Activated CD8-positive, alpha-beta T cell treated with anti-CD3 and anti-CD28 coated beads, Interleukin-2, amount 10 ng/mL, durations not matched to agents 7 days and 5 days (primary cell): ENCODE measurements at places on chromosomes 13 and 19. TPM values are rescaled to one million over a fixed set of nuclear protein-coding genes. Genes with fewer than 3 reads are reported as not detected.

- no peak overlapping the region for H3K4me3 ChIP-seq
- H3K27ac ChIP-seq: no peak overlapping the region
- H3K4me1 ChIP-seq: no peaks in the 10 kb centered on the region
- no peak for DNase-seq
- no peaks in the 10 kb centered on the region for H3K36me3 ChIP-seq
- H3K27me3 ChIP-seq: no peaks in the 10 kb centered on the region
These were observed 212.8 kb upstream of the KLF12 start for GRCh38 chr13:74346960-74347359.

Gene ZNF491
- total RNA-seq: 2.1 TPM

Gene FOXO1
- 24.0 TPM for total RNA-seq

- H3K36me3 ChIP-seq: peaks cover 24% of the 10 kb centered on the region
- H3K27me3 ChIP-seq: no peaks in the 10 kb centered on the region
- no peak for DNase-seq
- no peaks in the 10 kb centered on the region for H3K4me1 ChIP-seq
- H3K27ac ChIP-seq: no peak overlapping the region
- no peak overlapping the region for H3K4me3 ChIP-seq
These were observed 82.3 kb downstream of the TDRD3 start for GRCh38 chr13:60479273-60479672.

DNA sequence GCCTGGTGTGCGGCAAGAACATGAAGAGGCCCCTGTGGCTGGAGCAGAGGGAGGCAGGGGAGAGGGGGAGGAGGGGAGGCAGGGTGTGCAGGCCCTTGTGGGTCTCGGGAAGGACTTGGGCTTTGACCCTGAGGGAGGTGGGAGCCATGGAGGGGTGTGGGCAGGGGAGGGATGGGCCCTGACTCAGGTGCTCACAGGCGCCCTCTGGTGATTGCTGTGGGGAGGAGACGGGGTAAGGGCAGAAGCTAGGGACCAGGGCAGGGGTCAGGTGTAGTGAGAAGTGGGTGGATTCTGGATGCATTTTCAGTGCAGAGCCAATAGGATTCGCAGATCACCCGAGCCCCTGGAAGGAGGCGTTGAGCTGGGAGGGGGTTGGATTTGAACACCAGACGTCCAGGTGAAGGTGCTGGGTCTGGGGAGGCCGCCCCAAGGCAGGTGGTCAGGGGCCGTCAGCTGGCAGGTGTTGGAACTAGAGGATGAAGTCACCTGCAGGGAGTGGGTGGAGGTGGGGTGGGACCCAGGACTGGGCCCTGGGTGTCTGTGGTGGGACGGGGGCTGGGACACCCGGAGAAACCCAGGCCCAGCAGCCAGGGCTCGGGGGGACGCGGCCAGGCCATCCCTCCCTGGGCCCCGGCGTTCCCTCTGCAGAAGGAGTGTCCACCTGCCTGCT, 185.4 kb downstream of the KDM4B start:
- no peaks in the 10 kb centered on the region for H3K27me3 ChIP-seq
- H3K27ac ChIP-seq: no peak overlapping the region
- no peak overlapping the region for H3K4me3 ChIP-seq
- H3K4me1 ChIP-seq: no peaks in the 10 kb centered on the region
- peaks cover 7% of the 10 kb centered on the region for H3K36me3 ChIP-seq

Gene TNFRSF19
- not detected for total RNA-seq

GRCh38 chr13:85521657-85522056, 277.6 kb downstream of the SLITRK6 start:
- no peak overlapping the region for H3K4me3 ChIP-seq
- no peak for DNase-seq
- no peaks in the 10 kb centered on the region for H3K36me3 ChIP-seq
- no peak overlapping the region for H3K27ac ChIP-seq
- no peaks in the 10 kb centered on the region for H3K27me3 ChIP-seq

Gene GRIK5
- total RNA-seq: 0.37 TPM

Gene RFPL4AL1
- not detected for total RNA-seq

Gene ZNF345
- total RNA-seq: 4.9 TPM

- no peaks in the 10 kb centered on the region for H3K27me3 ChIP-seq
- peaks cover 58% of the 10 kb centered on the region for H3K4me1 ChIP-seq
- peak overlapping the region; percentile 82 for H3K27ac ChIP-seq
- peak overlapping the region; percentile 87 for H3K4me3 ChIP-seq
- H3K36me3 ChIP-seq: peaks cover 40% of the 10 kb centered on the region
These were observed 1.2 kb downstream of the VASP start for GRCh38 chr19:45508417-45508860.

GRCh38 chr19:51410950-51411748, 6.3 kb downstream of the SIGLEC10 start:
- DNase-seq: no peak
- H3K4me3 ChIP-seq: no peak overlapping the region
- H3K4me1 ChIP-seq: peaks cover 8% of the 10 kb centered on the region
- no peak overlapping the region for H3K27ac ChIP-seq

DNA sequence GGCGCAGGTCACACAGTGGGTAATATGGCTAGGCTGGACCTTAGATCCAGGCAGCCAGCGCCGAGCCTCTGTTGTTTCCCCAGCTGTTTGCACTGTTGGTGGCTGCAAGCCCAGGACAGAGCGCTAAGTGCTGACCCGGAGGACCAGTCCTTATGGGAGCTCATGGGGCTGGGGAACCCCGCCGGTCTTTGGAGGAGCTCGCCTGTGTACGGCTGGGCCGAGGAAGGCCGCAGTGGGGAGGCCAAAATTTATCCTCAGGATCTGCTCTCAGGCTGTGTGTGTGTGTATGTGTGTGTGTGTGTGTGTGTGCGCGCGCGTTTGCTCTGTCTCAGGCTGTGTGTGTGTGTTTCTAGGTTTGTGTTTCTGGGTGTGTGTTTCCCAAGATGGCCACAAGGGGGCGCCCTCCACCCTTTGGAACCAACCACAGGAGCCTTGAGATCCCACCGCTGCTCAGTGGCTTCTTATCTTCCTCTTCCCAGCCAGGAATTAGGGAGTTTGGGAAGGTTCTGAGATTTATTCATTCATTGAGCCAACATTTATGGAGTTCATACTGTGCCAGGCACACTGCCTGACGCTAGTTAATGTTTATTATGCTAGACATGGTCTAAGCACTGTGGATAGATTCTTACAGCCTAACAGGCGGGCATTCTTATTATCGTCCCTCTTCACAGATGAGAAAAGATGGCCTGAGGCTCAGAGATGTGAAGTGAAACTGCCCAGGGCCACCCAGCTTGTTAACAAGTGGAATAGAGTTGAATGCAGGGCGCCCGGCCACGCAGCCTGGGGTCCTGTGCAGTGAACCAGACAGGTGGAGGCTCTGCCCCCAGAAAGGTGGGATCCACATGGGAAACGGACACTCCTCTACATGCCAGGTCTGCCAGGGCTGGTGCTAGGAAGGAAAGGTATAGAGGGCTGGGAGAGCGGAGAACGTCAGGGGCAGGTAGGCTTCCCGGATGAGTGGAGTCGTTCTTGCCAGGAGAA, 13.0 kb downstream of the PGLYRP1 start:
- DNase-seq: peak; percentile 76
- H3K4me1 ChIP-seq: peaks cover 6% of the 10 kb centered on the region
- H3K36me3 ChIP-seq: peaks cover 13% of the 10 kb centered on the region
- no peak overlapping the region for H3K27ac ChIP-seq
- H3K27me3 ChIP-seq: peaks cover 5% of the 10 kb centered on the region

Gene FXYD3
- not detected for total RNA-seq

- no peaks in the 10 kb centered on the region for H3K4me1 ChIP-seq
- H3K27me3 ChIP-seq: no peaks in the 10 kb centered on the region
- H3K4me3 ChIP-seq: no peak overlapping the region
- no peak for DNase-seq
- peaks cover 10% of the 10 kb centered on the region for H3K36me3 ChIP-seq
These were observed 32.2 kb downstream of the CKM start for GRCh38 chr19:45290381-45290931.

- no peak for DNase-seq
- no peaks in the 10 kb centered on the region for H3K27me3 ChIP-seq
- no peaks in the 10 kb centered on the region for H3K4me1 ChIP-seq
These were observed 21.3 kb upstream of the VSTM2B start for GRCh38 chr19:29504454-29504853.

Gene FTL
- 1,027 TPM for total RNA-seq

GRCh38 chr13:92609376-92609775, 617.2 kb upstream of the GPC6 start:
- H3K36me3 ChIP-seq: no peaks in the 10 kb centered on the region
- no peaks in the 10 kb centered on the region for H3K27me3 ChIP-seq
- H3K4me1 ChIP-seq: no peaks in the 10 kb centered on the region
- H3K27ac ChIP-seq: no peak overlapping the region
- DNase-seq: no peak

Gene PROZ
- total RNA-seq: not detected

Gene EXOC3L2
- total RNA-seq: not detected

- no peaks in the 10 kb centered on the region for H3K27me3 ChIP-seq
- H3K27ac ChIP-seq: no peak overlapping the region
- no peaks in the 10 kb centered on the region for H3K36me3 ChIP-seq
- no peak for DNase-seq
- no peaks in the 10 kb centered on the region for H3K4me1 ChIP-seq
These were observed 1290.9 kb upstream of the ATXN8OS start for GRCh38 chr13:68816715-68817114.

GRCh38 chr13:74443631-74444030, 309.4 kb upstream of the KLF12 start:
- no peaks in the 10 kb centered on the region for H3K27me3 ChIP-seq
- H3K27ac ChIP-seq: no peak overlapping the region
- H3K36me3 ChIP-seq: no peaks in the 10 kb centered on the region
- H3K4me1 ChIP-seq: no peaks in the 10 kb centered on the region
- no peak for DNase-seq

Gene ZNF85
- total RNA-seq: 24.7 TPM

DNA sequence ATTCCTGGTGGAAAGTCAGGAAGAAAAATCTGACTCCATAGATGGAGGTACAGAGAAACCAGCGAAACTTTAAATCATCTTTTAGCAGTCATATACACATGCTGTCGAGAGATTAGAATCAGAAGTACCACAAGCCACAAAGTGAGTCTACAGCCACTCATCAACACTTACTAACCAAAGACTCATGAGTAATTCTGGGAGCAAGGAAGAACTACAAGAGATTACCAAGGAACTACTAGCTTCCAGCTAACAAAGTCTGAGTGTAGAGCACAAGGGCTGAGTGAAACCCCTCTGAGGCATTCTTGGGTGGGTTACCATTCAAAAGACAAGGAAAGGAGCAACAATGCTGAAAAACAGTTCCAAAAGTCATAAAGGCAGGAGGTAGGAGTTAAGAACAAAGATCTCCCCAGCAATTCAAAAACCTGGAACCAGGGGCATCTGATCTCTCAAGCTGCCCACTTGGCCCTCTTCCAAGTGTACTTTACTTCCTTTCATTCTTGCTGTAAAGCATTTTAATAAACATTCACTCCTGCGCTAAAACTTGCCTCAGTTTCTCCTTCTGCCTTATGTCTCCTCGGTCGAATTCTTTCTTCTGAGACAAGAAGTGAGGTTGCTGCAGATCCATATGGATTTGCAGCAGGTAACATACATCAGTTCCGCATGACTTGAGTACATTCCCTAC, 13.0 kb downstream of the RBM26 start:
- H3K4me3 ChIP-seq: peak overlapping the region; percentile 48
- peak overlapping the region; percentile 71 for H3K27ac ChIP-seq
- peaks cover 51% of the 10 kb centered on the region for H3K4me1 ChIP-seq
- peak; percentile 58 for DNase-seq

GRCh38 chr19:39352381-39353255, 10.4 kb downstream of the SAMD4B start:
- H3K27ac ChIP-seq: peak overlapping the region; percentile 13
- H3K27me3 ChIP-seq: no peaks in the 10 kb centered on the region
- DNase-seq: no peak
- H3K4me3 ChIP-seq: no peak overlapping the region

DNA sequence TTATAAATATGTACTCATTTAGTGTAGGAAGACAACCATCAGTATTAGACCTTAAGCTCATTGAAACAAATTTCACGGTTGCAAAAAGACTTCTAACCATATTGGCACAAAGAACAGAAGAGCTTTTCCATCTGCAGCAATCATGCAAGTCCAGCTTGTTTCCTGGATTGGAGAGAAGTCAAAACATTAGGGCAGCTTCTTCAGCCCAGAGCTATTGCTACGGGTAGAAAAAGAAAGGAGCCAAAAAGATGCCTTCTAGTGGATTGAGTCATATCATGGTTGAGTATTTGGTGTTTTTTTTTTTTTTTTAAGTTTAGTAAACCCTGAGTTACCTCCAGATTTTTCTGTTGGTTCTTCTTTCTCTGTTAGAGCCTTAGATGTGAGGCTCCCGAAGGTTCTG, 99.8 kb downstream of the WDFY2 start:
- H3K27me3 ChIP-seq: no peaks in the 10 kb centered on the region
- peaks cover 6% of the 10 kb centered on the region for H3K36me3 ChIP-seq
- no peak overlapping the region for H3K4me3 ChIP-seq
- no peaks in the 10 kb centered on the region for H3K4me1 ChIP-seq
- DNase-seq: no peak

- H3K4me1 ChIP-seq: no peaks in the 10 kb centered on the region
- no peak overlapping the region for H3K4me3 ChIP-seq
- no peak overlapping the region for H3K27ac ChIP-seq
- no peaks in the 10 kb centered on the region for H3K36me3 ChIP-seq
- no peak for DNase-seq
These were observed 207.0 kb downstream of the COL4A1 start for GRCh38 chr13:110099922-110100321.

- H3K4me1 ChIP-seq: no peaks in the 10 kb centered on the region
- no peaks in the 10 kb centered on the region for H3K36me3 ChIP-seq
- H3K27ac ChIP-seq: no peak overlapping the region
- H3K27me3 ChIP-seq: peaks cover 34% of the 10 kb centered on the region
These were observed 2.2 kb upstream of the CEACAM6 start for GRCh38 chr19:41753159-41753558.

DNA sequence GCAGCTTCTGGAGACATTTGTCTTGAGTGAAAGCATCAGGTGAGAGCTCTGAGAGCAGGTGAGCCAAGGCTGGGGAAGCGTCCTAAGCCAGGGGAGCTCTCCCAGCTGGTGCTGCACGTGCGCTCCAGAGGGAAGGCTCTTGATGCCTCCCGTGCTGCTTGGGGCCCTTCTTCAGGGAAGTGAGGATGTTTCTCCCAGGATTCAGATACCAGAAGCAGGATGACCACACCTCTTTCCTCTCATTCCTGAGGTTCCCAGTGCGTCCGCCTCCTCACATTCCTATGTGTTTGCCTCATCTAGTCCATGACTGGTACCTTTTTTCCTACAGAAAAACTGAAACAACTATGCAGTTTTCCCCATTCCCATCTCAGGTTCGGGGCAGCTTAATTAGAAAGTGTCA, 231.0 kb upstream of the IRS2 start:
- no peaks in the 10 kb centered on the region for H3K27me3 ChIP-seq
- no peaks in the 10 kb centered on the region for H3K36me3 ChIP-seq
- H3K27ac ChIP-seq: no peak overlapping the region
